ENCODE measurements at places on chromosomes 5 and 9.

- DNase-seq: no peak
These were observed 4.1 kb downstream of the AGTPBP1 start for GRCh38 chr9:85737671-85738070.

DNA sequence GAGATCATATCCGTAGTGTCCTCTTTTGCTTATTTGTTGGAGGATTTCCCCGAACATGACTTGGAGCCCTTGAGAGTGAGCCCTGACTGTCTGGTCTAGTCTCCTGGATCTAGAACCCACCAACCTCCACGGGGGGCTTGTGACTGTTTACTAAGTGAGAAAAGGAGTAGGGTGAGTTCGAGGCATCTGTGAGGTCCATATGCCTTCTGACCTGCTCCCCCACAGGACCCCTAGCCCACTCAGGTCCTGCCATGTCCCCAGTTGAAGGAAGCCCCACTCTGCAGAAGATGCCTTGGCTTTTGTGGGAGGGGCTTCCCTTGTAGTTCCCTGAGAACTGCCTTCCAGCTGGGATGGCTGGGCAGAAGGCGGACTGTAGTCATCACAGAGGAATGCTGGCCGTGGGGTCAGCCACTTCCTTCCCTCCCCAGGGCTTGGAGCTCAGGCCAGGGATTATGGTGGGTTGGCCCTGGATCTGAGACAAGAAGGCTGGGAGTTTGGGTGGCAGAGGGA is 7.0 kb upstream of the IRF1 start:
- no peak for DNase-seq

DNA sequence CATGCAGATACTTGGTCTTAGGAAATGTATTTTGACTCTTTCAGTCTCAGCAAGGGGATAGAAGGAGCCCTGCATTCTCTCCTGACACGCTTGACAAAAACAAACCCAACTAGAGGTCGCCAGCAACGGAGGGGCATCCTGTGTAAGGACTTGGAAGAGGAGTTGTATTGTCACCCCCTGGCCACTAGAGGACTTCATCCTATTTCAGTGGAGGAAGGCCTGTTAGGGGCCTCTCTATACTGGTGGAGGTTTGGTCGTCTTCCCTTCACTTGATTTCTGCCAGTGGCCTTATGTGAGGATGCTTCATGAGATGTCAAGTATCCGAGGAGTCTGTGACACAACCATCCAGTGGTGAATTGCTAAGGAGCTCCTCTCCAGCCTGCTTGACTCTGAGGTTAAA is 122.8 kb upstream of the STC2 start:
- DNase-seq: no peak

DNA sequence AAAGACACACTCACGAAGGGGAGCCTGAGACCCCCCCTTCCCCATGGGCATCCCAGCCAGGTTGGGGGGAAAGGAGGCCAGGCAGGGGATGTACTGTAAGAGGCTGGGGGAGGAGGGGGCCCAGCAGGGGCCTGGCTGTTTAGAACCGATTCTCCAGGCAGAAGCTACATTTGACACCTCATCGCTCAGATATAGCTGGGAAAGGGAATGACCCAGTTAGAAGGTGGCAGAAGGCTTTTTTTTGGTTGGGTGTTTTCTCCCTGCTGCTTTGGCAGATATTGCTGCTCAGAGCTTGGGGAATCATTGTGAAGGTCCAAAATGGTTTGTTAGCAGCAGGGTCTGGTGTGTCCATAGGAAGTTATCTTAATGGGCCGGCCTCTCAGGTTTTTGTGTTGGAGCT is 6.0 kb downstream of the CDX1 start:
- no peak for DNase-seq

GRCh38 chr9:36543916-36544315 is 28.8 kb upstream of the MELK start:
- no peak for DNase-seq

DNA sequence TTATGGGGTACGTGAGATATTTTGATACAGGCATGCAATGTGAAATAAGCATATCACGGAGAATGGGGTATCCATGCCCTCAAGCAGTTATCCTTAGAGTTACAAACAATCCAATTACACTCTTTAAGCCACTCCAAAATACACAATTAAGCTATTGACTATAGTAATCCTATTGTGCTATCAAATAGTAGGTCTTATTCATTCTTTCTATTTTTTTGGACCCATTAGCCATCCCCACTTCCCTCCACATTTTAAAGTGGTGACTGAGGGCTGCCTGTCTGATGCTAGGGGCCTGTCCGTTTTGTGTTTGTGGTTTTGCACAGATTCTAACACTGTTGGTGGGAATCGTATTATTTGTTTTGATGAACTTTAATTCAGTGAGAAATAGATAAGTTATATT is 129.7 kb upstream of the DHFR start:
- no peak for DNase-seq

- no peak for DNase-seq
These were observed 127.2 kb downstream of the DOCK8 start for GRCh38 chr9:341634-342421.

DNA sequence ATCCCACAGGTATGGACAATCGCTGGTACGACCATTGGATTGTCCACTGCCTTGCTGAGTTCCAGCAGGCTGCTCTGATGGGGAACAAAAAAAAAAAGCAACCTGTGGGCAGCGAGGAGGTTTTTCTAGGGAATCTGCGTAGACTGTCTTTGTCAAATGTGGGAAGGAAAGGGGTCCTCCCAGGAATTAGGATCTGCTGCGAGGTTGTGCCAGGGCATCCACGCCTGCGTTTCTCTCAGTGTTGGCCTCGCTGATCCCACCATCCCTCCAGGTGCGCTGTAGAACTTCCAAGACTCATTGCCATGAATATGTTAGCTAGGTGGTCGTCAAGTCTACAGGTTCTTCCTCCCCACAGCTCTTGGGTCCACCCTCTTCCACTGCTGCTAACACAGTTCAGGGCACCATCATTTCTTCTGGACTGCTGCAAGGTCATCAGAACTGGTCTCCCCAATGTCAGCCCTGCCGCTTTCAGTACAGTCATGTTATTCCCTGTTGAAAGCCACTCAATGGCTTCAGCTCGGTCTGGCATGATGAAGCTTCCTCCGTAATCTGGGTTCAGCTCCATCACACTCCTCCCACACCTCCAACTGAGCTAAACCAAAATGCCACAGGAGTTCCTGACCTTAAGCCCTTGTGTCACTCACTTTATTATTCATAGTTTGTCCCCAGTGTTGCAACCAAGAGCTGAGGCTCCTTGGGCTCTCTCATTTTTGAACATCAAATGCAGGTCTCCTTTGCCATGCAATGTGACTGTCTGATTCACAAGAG is 79.5 kb upstream of the DMRT1 start:
- DNase-seq: no peak

DNA sequence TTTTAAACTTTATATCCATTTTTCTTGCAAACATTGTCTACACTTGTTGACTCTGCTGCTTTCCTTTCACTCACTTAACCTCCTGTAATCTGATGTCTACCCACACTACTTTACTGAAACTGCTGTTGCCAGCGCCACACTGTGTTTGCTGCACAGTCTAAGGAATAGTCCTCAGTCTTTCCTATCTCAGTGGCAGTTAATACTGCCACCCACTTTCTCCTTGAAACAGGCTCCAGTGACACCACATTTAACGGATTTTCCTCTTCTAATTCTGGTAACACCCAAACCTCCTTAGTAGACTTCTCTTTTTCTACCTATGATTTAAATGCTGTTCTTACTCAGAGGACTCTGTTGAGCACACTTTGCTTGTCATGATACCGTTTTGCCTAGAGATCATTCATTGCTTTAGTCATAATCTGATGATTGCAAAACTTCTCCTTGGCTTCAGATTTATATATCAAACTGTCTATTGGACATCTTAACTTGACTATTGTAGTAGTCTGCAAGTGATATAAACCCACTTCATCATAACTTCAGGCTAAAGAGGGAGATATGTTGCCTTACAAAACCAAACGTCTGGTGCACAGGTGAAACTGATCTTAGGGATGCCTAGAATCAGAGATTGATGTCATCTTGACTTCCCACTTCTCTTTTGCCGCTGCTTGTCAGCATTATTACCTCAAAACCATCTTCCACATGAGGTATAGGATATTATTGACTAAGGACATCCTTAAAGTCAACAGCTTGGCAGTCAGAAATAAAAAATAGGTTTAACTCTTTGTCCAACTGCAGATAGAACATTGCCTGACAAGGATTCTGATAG is 94.1 kb downstream of the CDC42SE2 start:
- DNase-seq: no peak

DNA sequence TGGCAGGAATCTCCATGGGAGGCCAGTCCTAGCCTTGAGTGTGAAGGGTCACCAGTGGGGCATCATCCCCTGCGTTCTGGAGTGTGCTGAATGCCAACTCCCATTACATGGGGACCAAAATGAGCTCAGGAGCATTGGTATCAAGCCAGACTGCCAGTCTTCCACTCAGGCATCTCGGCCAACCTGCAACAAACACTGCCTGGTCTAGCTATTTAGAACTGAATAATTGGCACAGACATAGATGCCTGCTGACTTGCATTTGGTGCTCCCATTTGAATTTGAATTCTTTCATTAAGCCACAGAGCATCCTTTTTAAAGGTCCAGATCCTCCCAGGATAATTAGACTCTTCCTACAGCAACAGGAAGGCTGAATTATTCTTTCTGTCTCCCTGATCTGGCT is 116.6 kb upstream of the ABCA1 start:
- DNase-seq: no peak

DNA sequence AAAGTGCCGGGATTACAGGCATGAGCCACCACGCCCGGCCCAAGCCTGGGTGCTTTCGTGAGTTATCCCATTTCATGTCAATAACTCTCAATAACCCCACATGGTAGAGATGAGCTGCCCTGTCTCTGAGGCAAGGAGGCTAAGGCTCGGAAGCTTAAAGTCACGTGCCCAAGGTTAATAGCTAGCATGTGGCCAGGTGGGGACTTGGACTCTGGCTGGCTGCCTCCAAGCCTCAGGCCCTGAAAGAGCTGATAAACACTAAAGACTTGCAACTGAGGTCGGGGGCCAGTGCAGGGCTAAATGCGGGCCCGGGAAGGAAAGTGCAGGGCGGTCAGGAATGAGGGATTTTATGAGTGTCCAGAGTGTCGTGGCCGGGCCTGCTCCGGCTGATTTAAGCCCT is 30.9 kb upstream of the BARHL1 start:
- no peak for DNase-seq

- DNase-seq: no peak
These were observed 43.5 kb downstream of the SH3PXD2B start for GRCh38 chr5:172410662-172411483.

DNA sequence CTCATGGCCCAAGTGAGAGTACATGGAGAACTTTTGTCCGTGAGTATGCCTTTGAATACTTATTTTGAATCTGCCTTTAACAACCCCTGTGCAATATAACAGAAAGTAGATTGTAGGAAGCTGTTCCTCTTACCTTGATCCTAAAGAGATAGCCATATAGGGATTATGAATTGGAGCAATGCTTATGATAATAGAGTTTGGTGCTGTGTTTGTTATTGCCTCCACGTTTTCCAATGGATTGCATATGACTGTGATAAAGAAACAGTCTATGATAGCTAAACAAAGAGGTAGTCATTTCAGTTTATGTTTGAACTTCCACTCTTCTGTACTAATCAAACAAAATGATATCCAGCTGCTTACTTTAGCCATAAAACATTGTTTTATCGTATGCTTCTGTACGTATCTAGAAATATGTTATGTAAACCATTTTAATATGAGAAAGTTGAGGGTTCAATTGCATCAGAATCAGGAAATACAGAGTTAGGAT is 199.6 kb upstream of the RGMB start:
- no peak for DNase-seq

DNA sequence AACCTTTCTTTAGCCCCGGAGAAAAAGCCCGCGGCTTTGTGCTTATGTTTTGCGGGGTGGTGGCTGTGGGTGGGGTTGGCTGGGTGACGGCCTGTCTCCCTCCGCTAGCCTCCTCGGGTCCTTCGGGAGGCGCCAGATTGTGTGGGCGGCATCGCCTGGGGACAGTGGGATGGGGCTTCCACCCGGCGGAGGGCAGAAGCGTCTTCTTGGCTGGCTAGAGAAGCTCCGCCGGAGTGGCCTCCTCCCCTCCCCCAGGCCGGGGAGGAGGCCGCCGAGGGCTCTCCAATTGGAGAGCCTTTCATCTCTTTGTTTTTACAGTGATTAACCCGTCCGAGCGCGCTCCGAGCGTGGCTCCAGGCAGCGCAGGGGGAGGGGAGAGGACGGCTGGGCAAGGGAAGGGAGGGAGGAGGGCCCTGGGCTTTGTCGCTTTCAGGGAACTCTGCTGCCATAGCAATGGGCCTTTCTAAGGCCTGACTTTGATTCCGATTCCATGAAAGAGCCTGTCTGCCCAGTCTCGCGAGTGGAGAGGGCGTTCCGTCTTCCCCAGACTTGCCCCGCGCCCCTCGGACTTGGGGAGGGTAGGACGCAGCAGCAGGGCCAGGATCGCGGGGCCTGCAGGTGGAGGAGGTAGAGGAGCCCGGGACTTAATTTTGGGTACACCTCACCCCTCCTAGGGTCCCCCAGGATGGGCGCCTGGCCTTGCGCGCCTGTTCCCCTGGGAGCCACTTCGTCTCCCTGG is 36.7 kb upstream of the TIFAB start:
- DNase-seq: no peak

DNA sequence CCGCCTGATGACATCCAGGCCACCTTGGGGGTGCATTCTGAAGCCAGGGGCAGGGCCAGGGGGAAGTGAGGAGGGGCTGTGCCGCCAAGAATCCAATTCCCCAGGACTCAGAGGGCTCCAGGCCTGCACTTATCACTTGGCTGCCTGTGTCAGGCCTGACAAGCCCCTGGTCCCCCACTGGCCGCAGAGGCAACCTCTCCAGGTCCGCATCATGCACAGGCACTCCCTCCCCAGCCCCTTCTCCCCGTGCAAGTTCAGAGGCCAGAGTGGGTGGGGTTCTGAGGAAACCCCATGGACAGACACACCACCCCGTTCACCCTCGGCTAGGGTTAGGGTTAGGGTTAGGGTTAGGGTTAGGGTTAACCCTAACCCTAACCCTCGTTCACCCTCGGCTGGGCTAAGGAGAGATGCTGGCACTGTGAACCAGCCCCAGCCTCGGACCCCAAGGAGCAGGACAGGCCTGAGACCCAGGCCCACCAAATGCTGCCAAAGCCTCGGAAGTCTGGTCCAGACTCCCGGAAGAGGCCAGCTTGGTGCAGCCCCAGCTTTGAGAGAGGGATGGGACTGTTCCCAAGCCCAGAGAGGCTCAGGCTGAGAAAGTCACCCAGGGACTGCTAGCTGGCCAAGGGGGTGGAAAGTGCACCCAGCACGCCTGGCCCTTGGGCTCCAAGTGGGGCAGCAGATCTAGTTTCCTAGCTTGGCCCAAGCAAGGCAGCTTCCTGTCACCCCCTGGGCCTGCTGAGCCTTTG is 4.9 kb downstream of the LCN2 start:
- DNase-seq: no peak

- DNase-seq: no peak
These were observed 17.2 kb upstream of the RGS3 start for GRCh38 chr9:113446323-113446740.

- no peak for DNase-seq
These were observed 99.2 kb downstream of the PRKACG start for GRCh38 chr9:68914751-68915150.

- no peak for DNase-seq
These were observed 282.9 kb downstream of the ARHGEF28 start for GRCh38 chr5:73908846-73909245.

GRCh38 chr5:172051643-172052339 is 45.4 kb upstream of the FBXW11 start:
- no peak for DNase-seq

GRCh38 chr5:158639881-158640592 is 459.7 kb downstream of the EBF1 start:
- no peak for DNase-seq
